Activated naive CD4-positive, alpha-beta T cell treated with Interleukin-2 at 50 U/mL for 16 hours (primary cell): ENCODE measurements at places on chromosomes 4 and X.

DNA sequence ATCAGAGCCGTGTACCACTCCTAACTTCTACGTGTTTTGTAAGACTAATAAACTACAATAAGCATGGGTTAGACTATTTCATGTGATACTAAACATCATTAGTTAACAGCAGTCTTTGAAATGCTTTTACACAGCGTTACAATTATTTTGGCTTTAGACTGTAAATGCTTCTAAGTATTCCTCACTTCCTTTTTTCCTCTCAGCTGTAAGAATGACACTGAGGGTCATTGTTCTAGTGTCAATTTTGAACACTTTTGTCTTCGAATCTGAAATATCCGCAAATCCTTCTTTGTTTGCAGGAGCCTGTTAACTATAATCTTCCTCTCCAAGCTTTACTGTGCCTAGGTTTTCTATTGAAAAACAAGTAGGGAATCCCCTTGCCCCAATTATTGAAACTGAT lies 1.5 kb downstream of the ABCE1 start:
- no peak for DNase-seq

- no peak for DNase-seq
These were observed 45.9 kb downstream of the ZFYVE28 start for GRCh38 chr4:2372488-2373030.

DNA sequence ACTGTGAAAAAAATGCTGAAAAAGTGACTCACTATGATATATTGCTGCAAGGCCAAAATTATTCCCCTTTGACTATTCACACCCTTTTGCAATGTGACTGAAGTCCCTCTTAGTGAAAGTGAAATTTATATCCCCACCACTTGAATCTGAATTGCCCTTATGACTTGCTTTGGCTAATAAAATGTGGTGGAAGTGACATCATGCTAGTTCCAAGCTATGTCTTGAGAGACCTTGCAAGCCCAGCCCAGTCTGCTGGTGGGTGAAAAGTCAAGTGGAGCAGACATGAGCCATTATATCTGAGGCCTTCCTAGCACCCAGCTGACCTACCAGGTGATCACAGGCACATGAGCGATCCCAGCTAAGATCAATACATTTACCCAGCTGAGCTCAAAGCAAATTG lies 94.7 kb downstream of the LINC00632 start:
- no peak for DNase-seq

DNA sequence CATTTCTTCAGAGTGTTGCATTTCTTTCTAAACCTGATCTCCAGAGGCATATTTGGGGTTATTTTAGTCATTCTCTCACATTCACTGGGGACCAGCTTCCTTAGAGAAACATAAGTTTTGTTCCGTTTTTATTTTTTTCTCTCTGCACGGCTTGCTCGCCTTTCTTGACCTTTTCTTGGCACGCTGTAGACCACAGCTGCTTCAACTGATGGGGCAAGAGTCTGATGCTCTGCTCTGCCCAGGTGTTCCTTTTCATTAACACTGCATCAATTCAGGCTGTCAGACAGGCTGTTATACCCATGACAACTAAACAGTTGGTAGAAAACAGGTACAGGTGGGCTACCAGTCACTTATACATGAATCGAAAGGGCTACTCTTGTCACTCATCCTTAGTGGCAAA lies 682.2 kb upstream of the DIAPH2 start:
- no peak for DNase-seq

GRCh38 chr4:62622089-62622488 lies 1422.0 kb downstream of the ADGRL3 start:
- no peak for DNase-seq

DNA sequence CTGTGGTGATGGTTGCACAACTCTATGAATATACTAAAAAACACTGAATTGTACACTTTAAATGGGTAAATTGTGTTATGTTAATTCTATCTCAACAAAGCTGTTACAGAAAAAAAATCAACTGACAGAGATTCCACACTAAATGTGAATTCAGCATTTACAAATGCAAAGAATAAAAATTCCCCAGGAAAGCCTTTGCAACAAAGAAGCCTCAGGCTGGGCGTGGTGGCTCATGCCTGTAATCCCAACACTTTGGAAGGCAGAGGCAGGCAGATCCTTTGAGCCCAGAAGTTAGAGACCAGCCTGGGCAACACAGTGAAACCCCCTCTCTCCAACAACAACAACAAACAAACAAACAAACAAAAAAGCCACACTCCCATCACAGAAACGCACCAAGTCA lies 8.9 kb downstream of the BCLAF3 start:
- DNase-seq: no peak

GRCh38 chr4:10078481-10079233 lies 37.9 kb downstream of the WDR1 start:
- DNase-seq: no peak

DNA sequence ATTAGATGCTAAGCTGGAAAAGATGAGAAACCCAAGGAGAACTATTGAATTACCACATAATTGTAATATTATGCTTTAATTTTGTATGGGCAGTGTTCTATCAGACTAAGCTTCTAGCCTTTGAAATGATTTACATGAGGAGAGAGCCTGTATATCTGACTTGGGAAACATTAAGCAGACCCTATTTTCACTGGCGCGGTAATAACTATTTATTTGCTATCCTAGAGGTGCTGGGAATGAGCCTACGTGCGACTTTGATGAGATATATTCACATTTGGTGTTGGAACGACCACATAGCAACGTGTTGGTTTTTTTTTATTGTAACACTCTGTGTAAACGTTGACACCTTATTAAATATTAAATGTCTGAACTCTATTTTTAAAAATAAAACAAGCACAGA lies 80.5 kb downstream of the CLCN4 start:
- DNase-seq: no peak

GRCh38 chr4:26174027-26174426 lies 146.8 kb upstream of the RBPJ start:
- DNase-seq: no peak
